ENCODE measurements at places on chromosomes 16 and 17.

GRCh38 chr16:10569621-10570020 is 10.8 kb downstream of the EMP2 start:
- no peak for DNase-seq

GRCh38 chr17:45996282-45996937 is 2.6 kb upstream of the STH start:
- DNase-seq: no peak

DNA sequence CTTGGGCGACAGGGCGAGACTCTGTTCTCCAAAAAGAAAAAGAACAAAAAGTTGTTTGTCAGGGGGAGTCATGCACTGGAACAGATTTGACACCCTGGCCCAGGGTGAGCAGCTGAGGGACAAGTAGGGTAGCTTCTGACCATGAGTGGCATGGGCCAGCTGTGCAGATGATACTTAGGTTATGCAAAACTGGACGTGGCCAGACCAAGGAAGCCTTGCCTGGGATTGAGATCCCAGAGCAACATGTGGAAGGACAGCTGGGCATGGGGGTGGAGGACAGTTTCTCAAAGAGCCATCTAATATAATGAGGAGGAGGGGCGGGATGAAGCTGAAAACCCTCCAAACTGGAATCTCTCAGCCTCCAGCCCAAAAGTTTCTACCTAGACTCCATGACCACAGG is 19.6 kb upstream of the SLC35B1 start:
- no peak for DNase-seq

DNA sequence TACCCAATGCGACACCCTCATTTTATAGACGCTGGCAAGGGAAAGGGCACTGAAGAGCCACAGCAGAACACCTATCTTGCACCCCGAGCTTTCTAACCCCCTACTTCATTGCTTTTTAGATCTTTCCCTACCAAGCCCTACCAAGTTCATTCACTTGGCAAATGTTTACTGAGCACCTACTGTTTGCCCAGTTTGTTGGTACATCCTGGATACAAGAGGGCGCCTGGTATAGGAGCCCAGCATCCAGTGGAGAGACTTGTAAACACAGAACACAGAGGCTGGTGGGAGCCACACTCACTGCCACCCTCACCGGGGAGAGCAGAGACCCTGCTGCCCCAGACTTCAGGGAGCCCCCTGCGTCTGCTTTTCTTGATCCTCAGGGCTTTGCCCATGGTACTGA is 112.6 kb downstream of the GNAO1 start:
- DNase-seq: no peak

GRCh38 chr17:80851277-80851925 is 140.2 kb upstream of the CHMP6 start:
- no peak for DNase-seq

DNA sequence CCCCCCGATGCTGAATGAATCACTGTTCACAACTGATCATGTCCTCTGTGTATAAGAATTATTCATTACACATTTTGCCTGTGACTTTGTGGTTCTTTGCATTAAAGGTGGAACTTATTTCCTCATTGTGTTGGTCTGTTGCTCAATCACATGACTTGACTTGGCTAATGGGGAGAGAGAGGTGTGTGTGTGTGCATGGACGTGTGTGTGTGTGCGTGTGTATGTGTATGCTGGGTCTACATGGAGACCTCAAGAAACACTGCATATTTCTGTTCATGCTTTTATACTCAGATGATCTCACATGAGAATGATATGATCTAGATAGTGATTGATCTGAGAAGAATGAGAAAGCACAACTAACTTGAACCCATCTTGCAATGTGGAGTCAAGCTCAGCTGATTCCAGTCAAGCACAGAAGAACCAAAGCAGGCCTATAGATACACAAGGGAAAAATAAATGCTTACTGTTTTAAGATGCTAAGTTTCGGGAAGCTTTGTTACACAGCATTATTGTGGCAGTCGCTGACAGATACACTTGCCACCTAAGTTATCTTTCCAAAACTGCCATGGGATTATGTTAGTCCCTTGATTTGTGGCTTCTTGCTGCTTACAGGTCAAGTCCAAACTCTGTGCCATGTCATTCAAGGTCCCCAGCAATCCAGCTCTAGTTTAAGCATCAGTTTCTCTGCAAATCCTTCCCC is 167.9 kb upstream of the ZFHX3 start:
- DNase-seq: no peak

DNA sequence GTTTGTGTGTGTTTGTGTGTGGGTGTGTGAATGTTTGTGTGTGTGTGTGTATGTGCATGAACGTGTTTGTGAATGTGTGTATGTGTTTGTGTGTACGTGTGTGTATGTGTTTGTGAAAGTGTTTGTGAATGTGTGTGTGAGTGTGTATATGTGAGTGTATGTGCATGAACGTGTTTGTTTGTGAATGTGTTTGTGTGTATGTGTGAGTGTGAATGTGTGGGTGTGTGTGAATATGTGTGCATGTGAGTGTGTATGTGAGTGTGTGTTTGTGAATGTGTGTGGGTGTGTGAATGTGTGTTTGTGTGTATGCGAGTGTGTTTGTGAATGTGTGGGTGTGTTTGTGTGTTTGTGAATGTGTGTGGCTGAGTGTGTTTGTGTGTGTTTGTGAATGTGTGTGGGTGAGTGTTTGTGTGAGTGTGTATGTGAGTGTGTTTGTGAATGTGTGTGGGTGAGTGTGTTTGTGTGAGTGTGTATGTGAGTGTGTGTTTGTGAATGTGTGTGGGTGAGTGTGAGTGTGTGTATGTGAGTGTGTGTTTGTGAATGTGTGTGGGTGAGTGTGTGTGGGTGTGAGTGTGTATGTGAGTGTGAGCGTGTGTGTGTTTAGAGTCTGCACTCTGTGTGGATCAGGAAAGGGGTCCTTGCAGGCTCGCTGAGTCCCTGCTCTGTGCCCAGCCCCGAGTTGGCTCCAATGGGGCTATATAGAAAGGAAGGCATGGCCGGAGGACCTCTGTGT is 890 bp upstream of the CD300A start:
- no peak for DNase-seq

DNA sequence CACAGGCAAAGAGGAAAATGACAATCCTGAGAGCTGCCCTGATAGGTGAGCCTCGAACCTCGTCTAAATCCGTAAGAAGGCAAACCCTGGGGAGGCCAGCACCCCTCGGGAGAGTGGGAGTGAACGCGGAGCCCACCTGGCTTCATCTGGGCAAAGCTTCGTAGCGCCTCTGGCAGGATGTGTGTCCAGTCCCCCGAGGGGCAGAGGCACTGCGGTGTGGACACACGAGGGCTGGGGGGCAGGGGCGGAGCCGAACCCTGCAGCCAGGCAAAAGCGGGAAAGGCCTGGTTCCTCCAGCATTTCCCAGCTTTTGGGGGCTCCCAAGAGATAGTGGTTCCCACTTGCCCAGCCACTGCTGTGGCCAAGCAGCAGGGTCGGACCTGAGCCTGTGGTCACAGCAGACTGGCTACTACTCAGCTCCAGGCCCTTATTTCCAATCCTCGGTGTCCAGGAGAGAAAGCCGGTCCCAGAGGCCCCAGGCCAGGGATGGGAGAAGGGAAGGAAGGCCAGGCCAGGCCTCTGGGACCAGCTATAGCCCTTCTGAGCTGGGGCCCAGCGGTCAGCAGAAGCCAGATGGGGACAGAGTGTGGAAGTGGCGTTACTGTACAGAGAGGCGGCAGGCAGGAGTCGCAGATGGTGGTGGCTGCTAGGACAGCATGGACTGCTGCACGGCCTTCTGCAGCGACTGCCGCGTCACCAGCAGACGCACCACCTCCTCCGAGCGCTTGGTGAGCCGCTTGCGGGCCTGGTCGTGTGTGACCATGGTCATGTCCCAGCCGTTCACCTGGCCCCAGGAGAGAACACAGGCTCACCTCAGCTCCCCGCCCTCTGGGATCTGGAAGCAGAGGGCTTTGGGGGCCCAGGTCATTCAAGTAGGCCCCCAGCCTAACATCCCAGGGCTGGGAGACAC is 5.0 kb downstream of the TAX1BP3 start:
- no peak for DNase-seq

- no peak for DNase-seq
Measured at GRCh38 chr16:66534376-66534799, 15.5 kb downstream of the TK2 start.

GRCh38 chr17:79087428-79088143 is 13.0 kb downstream of the ENGASE start:
- DNase-seq: peak; percentile 2

DNA sequence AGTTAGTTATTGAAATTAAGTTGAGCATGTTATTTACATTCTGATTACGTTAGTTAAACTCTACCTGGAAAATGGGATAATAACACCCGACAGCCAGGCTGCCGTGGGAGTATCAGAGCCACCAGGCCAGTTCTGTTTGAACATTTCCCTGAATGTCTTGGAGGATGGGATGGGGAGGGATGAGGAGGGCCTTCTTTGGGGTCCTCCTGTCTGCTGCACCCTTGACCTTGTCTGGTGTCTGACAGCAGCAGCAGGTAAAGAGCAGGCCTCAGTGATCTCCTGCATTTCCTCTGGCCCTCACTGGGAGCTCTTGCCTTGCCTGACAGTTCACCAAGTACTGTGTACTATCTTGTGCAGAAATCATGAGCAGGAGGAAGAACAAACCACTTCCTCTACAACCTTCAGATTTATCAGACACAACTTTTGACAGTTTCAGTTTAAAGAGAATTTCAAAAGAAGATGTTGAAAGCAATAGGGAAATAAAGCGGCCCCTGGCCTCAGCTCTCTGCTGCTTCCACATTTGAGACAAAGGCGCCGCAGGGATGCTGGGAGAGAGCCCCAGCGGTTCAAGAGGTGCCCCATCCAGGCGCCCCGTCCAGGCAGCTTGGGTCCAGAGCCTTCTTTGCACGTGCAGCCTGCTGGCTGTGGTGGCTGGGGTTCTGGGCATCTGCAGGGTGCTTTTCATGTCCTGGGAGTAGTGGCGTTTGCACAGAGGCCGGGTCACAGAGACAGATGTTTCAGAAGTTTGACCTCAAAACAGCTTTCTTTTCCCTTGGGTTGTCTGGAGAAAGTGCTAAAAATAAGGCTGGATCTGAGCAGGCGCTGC is 25.3 kb downstream of the CMIP start:
- no peak for DNase-seq

GRCh38 chr17:10061111-10061845 is 137.1 kb downstream of the GAS7 start:
- no peak for DNase-seq

DNA sequence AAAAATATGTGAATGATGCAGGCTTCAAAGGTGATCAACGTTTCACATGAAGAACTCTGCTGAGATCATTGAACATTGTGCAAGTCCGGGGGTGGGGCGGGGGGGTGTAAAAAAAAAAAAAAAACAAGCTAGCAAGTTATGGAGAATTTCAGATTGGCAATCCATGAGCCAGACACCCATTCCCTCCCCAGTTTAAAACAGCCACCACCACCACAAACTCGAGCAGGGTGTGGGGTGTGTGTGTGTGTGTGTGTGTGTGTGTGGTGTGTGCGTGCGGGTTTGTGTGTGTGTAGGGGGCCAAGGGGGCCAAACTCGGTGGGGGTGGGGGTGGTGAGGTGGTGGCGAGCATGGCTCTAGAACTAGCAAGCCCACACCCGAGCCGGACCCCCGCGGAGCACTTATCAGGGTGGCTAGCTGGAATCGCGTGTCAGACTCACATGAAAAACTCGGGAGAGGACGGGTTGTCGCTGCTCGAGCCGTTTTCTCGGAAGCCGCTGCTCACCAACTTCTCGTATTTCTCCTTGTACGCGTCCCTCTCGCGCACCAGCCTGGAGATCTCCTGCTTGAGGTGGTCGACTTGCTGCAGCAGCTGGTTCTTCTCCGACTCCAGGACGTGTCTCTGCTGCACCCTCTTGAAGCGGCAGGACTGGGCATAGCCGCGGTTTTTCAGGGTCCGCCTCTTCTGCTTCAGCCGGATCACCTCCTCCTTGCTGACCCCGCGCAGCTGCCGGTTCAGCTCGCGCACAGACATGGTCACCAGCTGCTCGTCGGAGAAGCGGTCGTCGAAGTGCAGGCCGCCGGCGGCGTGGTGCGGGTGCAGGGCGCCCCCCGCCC is 2.0 kb downstream of the MAF start:
- peak; percentile 35 for DNase-seq
